Activated CD4-positive, alpha-beta T cell treated with anti-CD3 and anti-CD28 coated beads for 48 hours (primary cell): ENCODE measurements at places on chromosomes 3 and 15.

GRCh38 chr3:55194376-55194775, 266.5 kb upstream of the LRTM1 start:
- DNase-seq, result no peak

DNA sequence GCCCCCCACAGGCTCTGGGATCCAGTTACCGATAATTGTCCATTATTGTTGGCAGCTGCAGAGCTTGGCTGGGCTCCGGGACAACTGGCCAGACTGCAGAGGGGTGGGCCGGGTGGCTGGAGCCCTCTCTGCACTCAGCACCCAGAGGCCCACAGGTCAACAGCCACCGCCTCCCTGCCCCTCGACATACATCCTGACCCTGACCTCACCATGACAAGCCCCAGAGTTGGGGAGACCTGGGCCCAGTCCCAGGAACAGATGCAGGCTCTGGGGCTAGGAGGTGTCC, 22.4 kb downstream of the PTH1R start:
- DNase-seq, result no peak

DNA sequence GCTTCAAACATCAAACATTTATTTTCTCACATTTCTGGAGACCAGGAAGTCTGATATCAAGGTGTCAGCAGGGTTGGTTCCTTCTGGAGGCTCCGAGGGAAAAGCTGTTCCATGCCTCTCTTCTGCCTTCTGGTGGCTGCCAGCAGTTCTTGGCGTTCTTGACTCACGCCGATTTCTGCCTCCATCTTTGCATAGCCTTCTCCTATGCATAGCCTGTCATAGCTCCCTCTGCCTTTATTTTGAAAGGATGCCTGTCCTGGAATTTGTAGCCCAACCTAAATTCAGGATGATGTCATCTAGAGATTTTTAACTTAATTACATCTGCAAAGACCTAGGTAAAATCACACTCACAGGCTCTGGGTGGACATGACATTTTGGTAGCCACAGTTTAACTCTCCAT, 70.4 kb downstream of the RGMA start:
- DNase-seq, result no peak

DNA sequence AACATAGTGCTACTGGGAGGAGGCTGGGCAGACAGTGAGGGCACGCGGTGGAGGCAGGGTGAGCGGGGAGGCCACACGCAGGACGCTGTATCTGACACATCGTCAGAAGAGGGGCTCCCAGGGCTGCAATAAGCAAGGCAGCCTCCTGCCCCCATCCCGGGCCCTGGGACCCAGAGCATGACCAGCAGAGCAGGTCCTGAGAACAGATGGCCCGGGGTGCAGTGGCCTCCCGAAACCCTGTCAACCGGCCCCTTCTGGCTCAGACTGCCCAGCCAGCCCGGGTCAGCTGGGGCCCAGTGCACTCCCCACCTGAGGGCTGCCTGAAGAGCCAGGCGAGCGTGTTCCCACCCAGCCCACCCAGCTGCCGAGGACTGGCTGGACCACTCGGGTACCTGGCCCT, 37.4 kb downstream of the DNAJB8 start:
- no peak for DNase-seq

DNA sequence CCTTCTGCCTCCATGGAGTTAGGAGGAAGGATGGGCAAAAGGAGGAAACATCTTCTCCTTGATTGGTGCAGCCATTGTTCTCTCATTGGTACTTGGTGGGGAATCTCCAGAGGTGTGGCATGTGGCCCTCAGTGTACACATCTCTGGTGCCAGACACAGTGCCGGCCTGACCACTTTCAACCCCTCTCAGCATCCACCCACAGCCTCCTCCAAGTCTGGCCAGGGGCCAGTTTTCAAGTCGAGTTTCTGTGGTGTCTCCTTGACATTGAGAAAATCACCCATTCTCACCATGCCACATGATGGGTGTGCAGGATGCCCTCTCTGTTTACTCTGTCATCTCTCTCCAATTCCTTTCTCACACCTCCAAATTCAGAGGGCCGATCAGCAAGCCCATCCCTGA, 12.8 kb upstream of the FSIP1 start:
- DNase-seq, result no peak

- DNase-seq, result no peak
Observed at GRCh38 chr3:190810957-190811356, 51.5 kb downstream of the GMNC start.

- DNase-seq, result no peak
Observed at GRCh38 chr15:89993349-89993748, 7.8 kb upstream of the ZNF710 start.

GRCh38 chr15:39756806-39757522, 25.7 kb downstream of the FSIP1 start:
- no peak for DNase-seq
